ENCODE measurements at places on chromosomes 1 and 21. TPM values are rescaled to one million over a fixed set of nuclear protein-coding genes. Genes with fewer than 3 reads are reported as not detected.

DNA sequence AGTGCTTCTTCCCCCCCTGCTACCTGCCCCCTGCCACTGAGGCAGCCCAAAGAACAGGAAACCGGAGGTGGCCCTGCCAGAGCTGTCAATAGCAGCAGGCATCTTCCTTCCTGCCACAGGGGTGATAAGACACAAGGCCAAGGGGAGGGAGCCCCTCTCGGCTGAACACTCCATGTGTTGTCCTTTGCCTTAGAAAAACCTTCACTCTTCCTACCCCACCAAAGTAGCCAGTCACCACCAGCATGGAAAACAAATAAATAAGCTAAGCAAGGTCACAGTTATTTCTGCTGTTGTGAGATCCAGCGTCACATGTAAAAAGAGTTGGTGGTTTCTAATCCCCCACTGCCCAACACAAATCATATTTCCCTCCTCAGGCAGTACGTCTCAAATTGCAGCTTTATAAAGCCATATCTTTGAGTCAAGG, 104.8 kb upstream of the DPT start:
- DNase-seq: no peak

GRCh38 chr1:199002661-199003060, 363.8 kb downstream of the PTPRC start:
- no peak for DNase-seq

- DNase-seq: no peak
These were observed 128.2 kb downstream of the LBR start for GRCh38 chr1:225299624-225300023.

- no peak for DNase-seq
These were observed 378.5 kb downstream of the SMYD3 start for GRCh38 chr1:246128494-246129069.

PLPPR4 gene
- total RNA-seq: 1.2 TPM

OR2T2 gene
- total RNA-seq: not detected
